ENCODE measurements at places on chromosomes 1 and 21. TPM values are rescaled to one million over a fixed set of nuclear protein-coding genes. Genes with fewer than 3 reads are reported as not detected.

- no peak for DNase-seq
These were observed 2.1 kb upstream of the OTUD7B start for GRCh38 chr1:150012611-150013010.

DNA sequence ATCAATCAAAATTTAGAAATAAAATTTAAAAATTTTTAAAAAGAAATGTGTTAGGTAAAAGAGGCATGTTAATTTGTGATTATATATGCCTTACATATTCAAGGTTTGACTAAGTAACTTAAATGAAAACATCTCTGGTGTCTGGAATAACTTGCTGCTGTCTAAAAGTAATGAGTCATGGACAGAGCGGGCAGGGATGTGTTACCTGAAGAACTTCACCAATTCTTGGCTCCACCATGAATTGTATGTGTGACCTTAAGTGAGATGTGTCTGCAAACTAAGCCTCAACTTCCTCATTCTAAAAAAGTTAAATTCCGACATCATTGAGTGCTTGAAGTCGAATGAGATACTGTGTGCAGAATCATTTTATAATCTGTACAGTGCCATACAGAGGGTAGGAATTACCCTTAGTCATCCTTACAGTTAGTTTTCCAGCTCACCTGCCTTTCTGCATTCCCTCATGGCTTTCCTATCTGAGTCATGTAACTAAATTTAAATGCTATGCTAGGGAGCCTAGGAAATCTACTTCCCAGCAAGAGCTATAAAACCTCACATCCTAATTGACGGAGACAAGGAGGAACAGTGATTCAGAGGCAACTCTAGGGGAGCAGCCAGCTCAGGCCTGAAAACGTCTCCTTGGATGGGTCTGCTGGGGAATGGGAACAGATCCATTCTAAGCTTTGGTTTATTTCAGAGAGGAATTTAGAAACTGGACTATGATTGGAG lies 100.7 kb upstream of the TSPAN2 start:
- no peak for DNase-seq

DNA sequence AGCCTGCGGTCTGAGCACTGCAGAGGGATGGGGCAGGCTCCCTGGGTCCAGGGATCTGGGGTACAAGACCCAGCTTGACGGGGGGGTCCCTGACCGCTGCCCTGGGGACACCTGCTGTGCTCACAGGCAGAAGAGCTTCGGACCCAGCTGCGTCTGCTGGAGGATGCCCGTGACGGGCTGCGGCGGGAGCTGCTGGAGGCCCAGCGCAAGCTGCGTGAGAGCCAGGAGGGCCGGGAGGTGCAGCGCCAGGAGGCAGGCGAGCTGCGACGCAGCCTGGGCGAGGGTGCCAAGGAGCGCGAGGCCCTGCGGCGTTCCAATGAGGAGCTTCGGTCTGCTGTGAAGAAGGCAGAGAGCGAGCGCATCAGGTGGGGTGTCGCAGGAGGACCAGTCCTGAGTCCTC lies 25.2 kb downstream of the MFAP2 start:
- no peak for DNase-seq

DNA sequence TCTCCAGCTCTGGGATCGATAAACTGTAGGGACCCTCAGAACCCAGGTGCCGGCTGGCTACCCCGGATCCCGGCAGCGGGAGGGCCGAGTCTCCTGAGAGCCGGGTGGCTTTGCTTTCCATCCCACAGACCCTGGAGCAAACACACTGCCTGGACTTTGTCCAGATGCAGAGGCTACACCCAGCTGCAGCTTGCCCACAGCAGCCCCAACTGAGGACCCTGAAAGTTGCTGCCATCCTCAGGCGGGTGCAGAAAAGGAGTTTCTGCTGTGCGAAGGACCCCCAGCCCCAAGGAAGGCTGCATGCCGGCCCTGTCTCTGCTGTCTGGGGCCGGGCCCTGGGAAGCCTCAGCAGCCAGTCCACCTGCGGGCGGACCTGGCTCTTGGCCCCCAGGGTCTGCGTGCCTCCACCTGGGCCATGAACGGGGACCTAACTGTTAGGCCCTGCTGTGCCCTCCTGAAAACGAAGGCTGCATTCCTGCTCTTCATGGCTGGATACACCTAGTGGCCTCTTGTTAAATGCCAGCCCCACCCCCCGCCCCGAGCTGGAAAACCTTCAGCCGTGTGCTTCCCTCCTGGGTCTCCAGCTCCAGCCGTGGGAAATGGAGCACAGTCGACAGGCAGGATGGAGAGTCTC lies 97.5 kb upstream of the ARHGEF16 start:
- DNase-seq, result no peak

DNA sequence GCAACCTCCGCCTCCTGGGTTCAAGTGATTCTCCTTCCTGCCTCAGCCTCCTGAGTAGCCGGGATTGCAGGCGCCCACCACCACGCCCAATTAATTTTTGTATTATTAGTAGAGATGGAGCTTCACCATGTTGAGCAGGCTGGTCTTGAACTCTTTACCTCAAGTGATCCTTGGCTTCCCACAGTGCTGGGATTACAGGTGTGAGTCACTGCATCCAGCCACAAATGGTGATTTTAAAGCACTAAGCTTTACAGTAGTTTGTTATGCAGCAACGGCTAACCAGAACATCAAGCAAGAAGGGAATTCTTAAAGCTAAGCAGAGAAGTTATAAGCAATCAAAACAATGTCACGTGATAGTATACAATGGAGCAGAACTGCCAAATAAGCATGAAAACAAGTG lies 65.7 kb downstream of the NVL start:
- DNase-seq, result no peak

GRCh38 chr1:69535490-69535889 lies 32.2 kb upstream of the LRRC7 start:
- no peak for DNase-seq

DNA sequence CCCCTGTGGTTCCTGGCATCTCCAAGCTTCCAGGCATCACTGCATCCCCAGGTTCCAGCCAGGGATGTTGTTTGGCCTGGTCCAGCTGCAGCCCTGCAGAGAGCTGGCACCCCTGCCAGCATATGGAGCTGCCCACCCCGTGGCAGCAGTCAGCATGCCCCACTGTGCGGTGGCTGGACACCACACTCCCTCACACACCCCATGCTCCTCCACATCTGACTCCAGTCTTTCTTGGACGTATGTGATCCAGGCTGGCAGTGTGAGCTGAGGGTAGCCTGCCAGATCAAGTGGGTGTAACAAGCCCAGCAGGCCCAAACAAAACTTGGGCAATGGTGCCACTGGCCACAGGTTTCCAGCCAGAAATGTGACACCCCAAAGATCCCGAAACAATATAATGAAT lies 620.4 kb downstream of the RWDD3 start:
- no peak for DNase-seq

- no peak for DNase-seq
These were observed 36.6 kb upstream of the PIGC start for GRCh38 chr1:172480431-172480830.

The C8A gene
- total RNA-seq, result not detected

The FAM72A gene
- total RNA-seq, result 1.2 TPM

The S100A14 gene
- 5.8 TPM for total RNA-seq

All from Right ventricle myocardium superior (tissue), 1 donor.